ENCODE measurements at places on chromosomes 3 and 15.

DNA sequence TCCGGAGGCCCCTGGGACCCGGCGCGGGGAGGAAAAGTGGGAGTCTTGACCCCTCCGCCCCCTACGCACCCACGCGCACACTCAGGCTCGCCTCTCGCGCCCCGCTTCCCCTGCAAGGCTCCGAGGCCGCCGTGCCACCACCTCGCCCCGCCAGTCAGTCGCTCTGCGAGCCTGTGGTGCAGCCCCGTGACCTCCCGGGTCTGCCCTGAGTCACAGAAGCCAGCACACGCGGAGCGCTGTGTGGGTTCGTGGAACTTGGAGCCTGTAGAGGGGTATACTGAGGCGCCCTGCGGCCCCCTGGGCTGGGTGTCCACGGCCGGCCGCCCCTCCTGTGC is 380 bp upstream of the ALS2CL start:
- no peak for DNase-seq

DNA sequence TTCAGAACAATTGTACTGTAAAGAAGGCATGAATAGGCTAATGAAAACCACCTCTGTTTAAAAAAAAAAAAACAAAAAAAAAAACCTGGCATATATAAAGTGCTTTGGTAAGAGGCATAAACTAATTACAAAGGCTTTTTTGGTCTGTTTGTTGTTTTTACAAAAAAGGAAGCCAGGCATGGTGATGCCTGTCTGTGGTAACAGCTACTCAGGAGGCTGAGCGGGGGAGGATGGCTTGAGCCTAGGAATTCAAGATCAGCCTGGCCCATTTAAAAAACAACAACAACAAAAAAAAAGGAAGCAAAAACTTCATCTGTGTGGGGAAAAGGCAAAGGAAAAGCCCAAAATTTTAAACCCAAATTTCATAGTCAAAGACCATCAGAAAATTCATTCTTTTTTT is 47.0 kb downstream of the OSBPL10 start:
- DNase-seq, result no peak

DNA sequence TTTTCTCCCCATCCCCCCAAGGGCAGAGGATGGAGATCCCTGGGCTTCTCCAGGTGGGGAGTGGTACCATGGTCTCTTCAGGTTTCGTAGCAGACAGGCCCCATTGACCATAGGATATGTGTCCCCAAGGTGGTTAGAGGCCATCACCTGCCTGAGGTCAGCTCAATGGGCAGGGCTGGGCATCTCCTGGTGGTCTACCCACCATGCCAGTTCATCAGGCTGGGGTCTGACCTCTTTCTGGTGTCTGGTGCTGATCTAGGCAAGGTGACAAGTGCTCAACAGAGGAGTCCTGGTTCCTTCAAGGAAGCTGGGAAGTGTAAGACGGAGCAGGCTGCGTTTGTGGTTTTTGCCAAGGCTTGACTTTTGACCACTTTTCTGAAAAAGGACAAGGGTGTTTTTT is 71.4 kb downstream of the SMAD3 start:
- DNase-seq, result no peak

- no peak for DNase-seq
Measured at GRCh38 chr3:76997733-76998132, 42.2 kb upstream of the ROBO2 start.

DNA sequence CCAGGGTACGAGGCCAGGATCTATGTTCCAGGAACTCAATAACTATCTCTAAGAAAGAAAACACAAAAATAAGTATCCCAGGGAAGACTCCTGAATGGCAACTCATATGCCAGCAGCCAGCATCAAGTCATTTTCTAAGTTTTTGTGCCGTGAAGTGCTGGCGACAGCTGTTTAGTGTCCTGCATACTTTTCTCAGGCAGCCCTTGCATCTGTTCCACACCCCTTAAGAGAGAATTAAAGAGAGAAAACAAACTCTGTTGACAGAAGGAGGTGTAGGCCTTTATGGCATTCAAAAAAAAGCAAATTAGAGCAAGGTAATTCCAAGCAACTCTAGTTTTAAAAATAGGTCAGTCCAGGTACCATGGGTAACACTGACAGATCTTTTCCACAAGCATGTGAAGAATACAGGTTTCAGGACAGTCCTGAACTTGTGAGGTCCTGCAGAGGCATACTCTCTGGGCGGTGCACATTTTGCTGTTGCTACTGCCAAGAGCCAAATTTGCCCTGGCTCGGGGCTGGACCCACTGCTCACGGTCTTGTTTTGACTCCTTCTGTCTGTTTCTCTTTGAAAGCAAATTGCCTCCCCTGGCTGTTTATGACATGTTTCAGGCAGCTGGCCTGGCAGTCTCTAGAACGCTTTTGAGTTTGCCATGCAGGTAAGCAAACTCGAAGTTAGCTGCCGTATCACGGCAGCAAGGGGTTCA is 252.1 kb upstream of the ADAMTS9 start:
- no peak for DNase-seq

- no peak for DNase-seq
Measured at GRCh38 chr15:79535536-79535935, 103.4 kb downstream of the MINAR1 start.

GRCh38 chr3:149936812-149937230 is 33.9 kb downstream of the PFN2 start:
- DNase-seq, result peak; percentile 5

DNA sequence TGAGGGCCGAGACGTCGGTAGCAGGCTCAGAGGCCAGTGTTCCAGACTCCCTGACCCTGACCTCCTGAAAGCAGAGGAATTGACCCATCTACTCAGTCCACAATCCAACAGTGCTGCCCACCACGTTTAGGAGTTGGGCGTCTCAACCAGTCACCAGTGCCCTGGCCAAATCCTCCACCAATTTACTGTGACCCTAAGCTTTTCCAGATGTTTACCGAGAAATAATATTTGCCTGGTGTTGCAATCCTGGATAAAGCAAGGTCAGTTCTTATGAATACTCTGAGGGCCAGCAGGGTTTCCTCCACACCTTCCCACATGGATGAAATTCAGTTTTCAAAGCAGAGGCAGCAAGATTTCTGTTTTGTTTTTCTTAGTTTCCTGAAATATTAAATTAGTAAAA is 7.5 kb upstream of the APOD start:
- no peak for DNase-seq

GRCh38 chr3:97917813-97918536 is 54.3 kb downstream of the RIOX2 start:
- no peak for DNase-seq

DNA sequence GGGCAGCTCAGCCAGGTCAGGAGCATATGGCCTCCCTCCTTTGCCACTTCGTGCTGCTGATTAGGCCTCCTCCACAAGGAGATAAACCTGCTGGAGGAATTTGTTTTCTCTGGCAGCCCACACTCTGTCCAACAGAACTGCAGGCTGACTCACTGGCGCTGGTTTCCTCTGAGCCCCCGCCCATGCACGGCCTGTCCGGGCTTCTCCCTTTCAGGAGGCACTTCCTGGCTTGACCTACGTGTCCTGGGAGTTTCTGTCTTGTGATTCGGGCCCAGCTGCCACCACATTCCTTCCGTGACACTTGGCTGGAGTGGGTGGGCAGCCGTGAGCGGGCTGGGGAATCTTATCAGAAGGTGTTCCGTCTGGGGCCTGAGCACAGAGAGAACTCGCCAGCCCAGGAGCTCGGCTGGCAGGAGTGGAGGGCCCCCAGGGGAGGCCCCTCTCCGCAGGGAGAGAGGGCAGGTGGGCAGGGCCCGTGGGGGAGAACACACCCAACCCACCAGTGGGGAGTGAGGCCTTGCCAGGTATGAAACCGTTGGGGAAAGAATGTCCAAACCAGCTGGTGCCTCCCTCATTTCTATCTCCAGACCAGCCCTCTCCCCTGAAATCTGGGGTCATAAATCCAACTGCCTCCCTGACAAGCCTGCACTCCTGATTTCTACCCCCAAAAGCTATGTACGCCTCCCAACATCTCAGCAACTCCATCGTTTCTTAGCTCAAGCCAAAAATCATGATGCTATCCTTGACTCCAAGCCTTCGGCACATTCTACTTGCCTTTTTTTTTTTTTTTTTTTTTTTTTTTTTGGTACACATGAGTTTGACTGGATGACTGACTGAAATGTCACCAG is 110.6 kb upstream of the MEF2A start:
- no peak for DNase-seq

- no peak for DNase-seq
Measured at GRCh38 chr15:57740048-57740447, 33.5 kb downstream of the POLR2M start.
